ENCODE measurements at places on chromosomes 1 and 21. TPM values are rescaled to one million over a fixed set of nuclear protein-coding genes. Genes with fewer than 3 reads are reported as not detected.

DNA sequence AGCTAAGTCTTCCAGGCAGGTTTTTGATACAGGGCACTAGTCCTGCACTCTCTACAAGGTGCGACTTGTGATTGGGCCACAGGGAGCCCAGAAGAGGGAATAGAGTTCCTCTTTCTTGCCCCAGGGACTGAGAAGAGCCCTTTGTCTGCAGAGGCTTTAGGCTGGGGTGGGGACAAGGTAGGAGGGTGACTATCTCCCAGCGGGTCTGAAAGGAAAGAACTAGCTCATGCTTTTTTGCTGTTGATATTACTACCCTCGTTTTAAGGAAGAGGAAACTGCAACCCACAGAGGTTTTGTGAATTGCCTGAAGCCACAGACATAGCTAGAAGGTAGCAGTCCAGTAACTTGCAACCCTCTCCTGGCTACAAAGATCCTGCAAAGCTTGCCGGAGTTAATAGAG lies 615.2 kb downstream of the MATN1 start:
- DNase-seq, result no peak

DNA sequence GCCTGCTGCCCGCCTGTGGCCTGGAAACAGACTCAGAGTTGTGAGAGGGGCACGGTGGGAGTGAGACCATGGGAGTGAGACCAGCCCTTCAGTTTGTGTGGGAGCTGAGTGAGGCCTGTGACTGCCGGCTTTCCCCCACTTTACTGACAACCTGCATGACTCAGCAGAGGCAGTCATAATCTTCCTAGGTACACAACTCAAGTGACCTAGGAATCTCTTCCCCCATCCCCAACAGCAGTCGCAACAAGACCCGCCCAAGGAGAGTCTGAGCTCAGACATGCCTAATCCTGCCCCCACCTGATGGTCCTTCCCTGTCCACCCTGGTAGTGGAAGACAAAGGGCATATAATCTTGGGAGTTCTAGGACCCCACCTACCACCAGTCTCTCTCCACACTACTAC lies 44.2 kb downstream of the KLHL20 start:
- no peak for DNase-seq

GRCh38 chr1:246680190-246680589 lies 44.0 kb upstream of the SCCPDH start:
- no peak for DNase-seq

FOXD2 gene
- 0.04 TPM for total RNA-seq

DNA sequence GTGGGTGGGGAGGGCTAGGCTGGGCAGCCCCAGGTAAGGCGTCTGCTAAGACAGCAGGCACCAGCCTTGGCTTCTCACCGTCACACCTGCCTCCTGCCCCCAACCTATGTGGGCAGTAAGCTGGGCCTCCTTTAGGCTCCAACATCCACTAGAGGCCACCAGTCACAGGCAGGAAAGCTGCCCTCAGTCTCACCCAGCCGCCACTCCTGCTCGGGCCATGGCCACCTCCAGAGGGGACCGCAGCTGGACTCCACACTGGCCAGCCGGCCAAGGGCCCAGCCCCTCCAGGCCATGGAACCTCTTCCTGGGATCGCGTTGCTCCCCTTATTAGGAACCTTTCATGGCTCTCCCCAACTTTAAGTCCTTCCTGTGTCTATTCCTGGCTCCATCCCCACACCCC lies 74.5 kb downstream of the MRPL37 start:
- DNase-seq, result no peak

GPR61 gene
- 0.11 TPM for total RNA-seq

DNA sequence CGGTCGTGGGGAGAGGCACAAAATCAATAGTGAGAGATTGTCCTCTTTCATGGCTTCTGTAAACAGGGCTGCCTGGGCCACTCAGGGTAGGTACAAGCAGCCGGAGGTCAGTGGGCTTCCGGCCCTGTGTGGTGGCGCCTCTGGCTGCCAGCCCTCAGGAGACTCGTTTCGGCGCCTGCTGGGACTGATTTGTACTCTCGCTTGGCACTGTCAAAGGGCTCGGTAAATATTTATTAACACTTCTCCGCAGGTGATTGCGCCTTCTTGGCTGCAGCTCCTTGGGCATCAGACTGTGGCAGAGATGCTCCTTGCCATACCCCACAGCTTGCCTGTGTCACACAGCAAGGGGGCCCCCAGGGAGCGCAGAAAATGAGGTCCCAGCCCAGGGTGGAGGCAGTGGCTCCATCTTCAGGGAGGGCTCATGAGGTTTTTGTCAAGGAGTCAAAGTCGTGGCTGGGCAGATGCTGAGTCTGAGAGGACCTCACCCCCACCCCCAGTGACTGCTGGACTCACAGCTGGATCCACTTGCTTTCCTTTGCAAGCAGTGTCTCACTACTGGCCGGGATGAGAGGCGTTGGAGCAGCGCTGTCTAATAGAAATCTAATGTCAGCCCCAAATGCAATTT lies 262.5 kb downstream of the GRIK3 start:
- no peak for DNase-seq

DNA sequence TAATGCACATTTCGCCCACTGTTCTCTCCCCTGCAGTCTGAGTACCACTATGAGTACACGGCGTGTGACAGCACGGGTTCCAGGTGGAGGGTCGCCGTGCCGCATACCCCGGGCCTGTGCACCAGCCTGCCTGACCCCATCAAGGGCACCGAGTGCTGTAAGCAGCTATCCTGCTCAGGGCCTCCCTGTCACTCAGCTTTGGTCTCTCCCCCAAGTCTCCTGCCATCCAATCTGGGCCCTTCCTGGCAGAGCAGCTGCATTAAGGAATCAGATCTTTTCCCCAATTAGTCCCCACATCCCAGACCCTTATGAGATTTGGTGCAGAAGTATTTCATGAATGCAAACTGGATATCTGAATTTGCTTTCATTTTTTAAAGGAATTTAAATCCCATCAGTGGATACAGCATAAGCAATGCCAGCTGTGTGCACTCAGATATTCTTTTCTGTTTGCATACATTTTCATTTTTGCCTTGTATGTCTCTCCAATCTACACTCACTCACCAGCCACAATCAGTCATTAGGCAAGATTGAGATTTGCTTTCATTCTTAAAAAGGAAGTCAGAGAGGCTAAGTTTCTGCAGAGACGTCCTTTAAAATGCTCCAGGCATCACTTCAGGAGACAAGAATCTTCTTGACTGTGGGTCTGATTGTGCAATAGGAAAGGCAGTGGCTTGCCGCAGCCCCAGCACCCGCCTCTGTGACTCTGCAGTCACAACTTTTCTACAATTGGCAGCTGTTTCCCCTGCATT lies 48.1 kb downstream of the ELAPOR1 start:
- DNase-seq, result peak; percentile 73

Measured in right atrium auricular region (tissue), 2 donors.